Daoy (cell line): ENCODE measurements at places on chromosomes 1 and 21. TPM values are rescaled to one million over a fixed set of nuclear protein-coding genes. Genes with fewer than 3 reads are reported as not detected.

DNA sequence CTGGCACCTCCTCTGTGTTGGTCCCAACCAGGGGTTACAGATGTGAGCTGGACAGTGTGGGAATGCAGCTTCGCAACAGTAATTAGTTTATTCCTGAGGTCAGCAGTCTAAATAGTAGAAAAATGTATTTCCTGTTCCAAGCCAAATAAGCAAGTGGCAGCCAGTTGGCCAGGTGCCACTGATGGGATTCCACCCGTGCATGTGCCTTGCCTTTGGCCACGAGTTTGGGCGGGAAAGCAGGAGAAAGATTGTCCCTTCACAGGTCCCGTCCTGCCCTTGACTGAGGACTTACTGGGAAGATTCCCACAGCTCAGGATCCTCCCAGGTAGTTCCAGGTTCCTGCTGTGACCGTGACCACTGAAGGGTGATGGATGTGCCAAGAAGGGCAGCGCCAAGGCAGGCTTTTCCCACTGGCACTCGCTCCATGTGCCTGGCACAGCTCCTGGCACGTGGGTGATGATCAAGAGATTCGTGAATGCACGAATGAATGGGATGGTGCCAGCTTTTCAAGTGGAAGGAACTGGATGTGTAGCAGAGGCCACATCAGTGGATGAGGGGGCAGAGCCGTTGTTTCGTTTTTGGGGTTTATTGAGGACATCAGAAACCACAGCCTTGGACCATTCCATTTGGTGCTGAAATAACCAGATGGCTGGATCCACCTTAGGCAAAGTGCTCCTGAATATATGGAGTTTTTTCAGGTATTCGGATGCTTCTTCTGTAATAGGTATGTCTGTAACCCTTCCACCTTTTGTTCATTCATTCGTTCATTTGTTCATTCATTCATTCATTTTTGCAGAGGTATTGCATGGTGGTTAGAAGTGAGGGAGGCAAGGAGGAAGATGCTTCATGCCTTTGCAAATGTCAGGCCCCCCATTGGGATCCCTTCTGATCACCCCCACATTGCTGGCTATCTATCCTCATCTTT is 62.4 kb upstream of the WNT4 start:
- DNase-seq: peak; percentile 53

DNA sequence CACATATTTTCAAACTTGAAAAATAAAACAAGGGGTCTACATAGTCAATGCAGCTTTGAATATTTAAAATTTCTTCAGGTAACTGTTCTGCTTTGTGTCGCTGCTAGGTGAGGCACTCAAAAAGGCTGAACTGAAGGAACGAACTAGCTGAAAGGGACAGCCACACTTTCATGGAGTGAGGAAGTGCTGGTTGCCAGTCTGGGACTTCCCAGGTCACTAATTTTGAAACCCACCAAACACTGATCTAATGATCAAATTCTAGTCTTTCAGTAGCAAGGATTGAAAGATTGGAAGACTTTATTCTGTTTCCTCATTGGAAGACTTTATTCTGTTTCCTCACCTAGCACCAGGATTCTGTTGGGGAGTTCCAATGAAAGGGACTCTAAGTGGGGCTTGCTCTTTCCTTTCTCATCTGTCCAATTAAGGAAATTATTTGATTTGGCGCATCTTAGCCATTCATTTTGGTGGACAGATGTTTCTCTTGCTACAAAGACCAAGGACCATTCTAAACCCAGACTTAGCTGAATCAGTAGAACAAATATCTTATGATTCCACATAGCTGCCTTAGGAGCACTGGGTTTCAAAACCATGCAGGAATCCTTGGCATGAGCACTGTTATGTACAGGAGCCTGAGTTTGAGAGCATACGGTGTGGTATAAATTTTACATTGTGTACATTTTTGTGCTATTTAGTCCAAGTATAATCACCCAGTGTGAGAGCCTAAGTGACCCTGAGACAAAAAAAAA is 10.9 kb upstream of the ARID1A start:
- no peak for DNase-seq

GRCh38 chr1:193070942-193071341 is 11.5 kb downstream of the RO60 start:
- peak; percentile 30 for DNase-seq

The PCSK9 gene
- total RNA-seq: 0.03 and 0.29 TPM in 2 replicates

The TACSTD2 gene
- total RNA-seq: 0.06 TPM in 1 of 2 replicates, not detected in the other

The CR1 gene
- 0.03 TPM in 1 of 2 replicates, not detected in the other for total RNA-seq
